HS-5 (cell line): ENCODE measurements at places on chromosomes 16 and 17.

- DNase-seq, result no peak
Observed at GRCh38 chr17:3887804-3888203, 5.0 kb downstream of the CAMKK1 start.

DNA sequence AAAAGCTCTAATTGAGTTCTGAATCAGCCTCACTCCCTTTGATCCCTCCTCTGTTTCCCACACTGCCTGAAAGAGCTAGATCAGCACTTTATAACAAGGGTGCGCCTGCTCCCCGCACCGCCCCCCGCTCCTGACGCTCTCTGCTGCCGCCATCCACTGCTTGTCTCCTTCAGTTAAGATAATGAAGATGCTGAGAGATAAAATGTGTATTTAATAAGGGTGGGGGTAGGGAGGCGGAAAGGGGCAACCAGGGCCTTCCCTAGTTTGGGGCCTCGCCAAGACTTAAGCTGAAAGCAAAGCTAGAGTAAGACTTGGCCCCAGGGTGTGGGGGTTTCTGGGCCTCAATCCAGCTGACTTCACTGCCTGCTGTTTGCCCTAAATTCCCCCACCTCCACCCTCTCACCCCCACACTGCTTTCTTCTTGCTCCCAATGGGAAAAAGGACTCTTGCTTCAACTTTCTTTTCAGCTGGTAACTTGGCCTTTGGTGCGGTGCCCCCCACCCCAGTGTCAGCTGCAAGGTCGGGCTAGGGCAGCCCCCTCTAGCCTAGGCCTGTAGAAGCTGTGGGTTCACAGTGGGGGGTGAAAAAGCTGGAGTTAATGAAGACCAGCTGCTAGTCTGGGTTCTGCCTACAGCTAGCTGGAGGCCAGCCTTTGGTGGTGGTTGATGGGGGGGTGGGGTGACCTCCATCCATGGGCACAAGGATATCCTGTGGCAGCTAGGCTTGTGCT, 1.8 kb upstream of the RARA start:
- DNase-seq, result no peak

GRCh38 chr17:7835814-7836595, 2.0 kb downstream of the KDM6B start:
- DNase-seq, result no peak

DNA sequence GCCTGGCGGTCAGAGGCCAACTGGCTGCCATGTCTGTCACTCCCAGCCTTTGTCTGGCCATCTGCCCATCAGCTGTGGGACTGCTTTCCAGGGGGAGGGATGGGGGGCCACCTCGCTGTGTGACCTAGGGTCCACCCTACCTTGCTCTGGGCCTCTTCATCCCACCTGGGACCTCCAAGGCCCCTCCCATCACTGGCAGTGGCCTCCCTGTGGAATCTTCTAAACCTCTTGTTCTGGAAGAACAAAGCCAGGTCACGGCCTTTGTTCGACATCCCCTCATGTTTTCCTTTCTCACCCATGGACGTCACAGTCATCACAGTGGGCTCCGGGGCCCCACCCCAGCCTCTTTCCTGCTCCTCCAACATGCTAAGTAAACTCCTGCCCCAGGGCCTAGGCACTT, 24.0 kb downstream of the SPNS2 start:
- DNase-seq, result no peak

- no peak for DNase-seq
Observed at GRCh38 chr16:69503244-69503643, 62.5 kb upstream of the NFAT5 start.

- no peak for DNase-seq
Observed at GRCh38 chr17:48022901-48023300, 14.7 kb downstream of the COPZ2 start.

GRCh38 chr16:50335196-50335958, 33.4 kb downstream of the BRD7 start:
- no peak for DNase-seq

- peak; percentile 69 for DNase-seq
Observed at GRCh38 chr16:31472709-31473203, 804 bp downstream of the TGFB1I1 start.

DNA sequence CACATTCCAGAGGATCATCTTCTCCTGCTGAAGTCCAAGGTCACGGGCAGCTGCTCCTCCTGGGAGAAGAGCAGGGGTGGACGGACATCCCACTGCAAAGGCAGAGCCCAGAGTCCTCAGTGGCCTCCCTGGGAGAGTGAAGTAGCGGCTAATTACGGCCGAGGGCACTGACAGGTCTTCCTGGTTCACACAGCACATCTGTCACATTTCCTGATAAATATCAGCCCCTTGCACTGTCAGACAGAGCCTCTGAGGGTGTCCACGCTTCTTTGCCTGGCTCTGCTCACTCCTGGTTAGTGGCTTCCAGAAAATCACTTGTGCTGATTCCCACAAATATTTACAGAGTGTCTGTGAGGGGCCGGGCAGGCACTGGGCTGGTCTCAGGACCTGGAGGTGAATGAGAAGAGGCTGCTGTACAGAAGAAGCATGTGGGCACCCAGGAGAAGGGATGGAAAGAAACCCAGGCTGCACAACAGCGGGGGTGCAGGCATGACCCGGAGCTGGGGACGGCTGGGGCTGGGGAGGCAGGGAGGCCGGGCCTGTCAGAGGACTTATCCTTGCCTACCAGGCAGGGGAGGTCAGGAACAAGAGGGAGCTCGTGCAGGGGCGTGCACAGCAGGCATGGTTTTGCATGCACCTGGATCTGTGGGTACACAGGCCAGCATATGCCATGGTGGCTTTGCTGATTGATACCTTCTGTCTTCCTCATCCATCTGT, 258.2 kb upstream of the TNRC6C start:
- DNase-seq, result no peak

- DNase-seq, result no peak
Observed at GRCh38 chr17:40063187-40063771, 514 bp downstream of the THRA start.

DNA sequence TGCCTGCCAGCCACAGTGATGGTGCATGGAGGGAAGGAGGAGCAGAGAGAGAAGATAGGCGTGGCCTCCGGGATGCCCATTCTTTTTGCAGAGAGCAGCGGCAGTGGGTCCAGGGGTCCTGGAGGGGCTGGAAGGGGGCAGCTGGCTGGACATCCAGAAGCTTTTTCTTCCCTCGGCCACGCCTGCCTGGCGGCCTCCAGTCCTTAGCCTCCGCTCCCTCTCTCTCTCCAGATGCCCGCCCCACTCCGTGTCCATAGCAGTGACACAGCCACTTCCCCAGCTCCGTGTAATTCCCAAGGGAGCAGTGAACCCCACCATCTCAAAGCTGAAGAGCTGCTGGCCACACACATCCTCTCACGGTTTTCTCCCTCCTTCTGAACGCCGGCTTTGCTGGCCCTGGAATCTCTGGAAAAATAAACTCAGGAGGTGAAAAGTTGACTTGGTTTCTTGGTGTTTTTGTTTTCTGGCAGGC, 26.3 kb upstream of the CDC42EP4 start:
- DNase-seq, result no peak

- DNase-seq, result no peak
Observed at GRCh38 chr16:49545741-49546448, 172.3 kb downstream of the C16orf78 start.

DNA sequence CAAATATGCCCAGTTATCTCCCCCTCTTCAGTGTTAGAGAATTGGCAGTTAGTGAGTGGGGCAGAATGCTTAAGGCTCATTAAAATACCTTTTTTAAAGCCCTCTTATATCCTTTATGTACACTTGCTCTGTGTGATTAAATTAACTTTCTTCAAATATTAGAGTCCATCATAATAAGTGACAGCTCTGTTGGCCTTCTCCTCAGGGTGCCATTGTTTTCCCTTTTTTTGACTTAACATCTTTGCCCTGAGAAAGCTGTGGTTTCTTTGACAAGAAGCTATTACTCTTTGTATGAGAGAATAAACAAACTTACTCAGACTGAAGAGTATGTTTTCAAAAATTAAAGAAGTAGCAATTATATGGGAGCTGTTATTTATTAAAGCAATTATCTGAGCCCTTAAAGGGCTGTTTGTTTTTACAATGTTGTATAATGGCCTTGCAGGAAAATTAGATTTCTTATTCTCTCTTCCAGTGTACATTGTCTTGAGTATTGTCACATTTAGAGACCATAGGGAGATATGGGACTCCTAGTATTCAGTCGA, 13.4 kb downstream of the RBBP6 start:
- DNase-seq, result no peak

DNA sequence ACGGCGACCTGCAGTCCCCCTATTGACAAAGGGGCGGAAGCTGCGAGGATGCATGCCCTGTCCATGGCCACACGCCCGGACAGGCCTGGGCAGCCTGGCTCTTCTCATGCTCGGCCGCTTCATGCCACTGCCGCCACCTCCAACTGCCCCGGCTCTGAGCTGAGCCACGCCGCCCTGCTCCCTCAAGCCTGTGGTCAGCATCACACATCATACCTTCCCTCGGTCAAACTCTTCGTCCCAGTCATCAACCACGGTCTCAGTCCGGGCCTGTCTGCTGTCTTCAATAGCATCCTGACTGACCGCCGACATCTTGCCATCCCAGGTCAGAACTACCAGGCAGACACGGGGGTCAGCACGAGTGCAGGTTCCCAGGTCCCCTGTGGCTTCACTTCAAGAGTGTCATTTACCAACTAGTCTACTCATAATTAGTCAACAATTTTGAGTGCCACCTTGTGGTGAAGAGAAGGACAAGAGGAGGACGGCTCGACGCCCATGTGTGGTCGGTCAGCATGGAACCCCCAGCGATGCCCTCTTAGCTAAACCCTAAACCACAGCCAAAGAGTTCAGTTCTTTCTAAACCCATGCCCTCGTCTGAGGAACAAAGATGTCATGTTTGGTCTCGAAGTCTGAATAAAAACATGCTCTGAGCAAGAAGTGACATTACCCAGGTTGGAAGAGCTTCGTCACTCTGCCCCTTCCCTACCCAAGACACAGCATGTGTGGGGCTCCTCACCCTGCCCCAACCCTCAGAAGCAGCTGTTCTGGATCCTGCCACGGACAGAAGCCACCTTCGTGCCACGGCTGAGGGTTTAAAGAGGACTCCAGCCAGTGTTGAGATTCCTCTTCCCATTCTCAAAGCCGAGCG, 16.9 kb upstream of the CYTH1 start:
- DNase-seq, result no peak

GRCh38 chr17:57708410-57708809, 36.7 kb downstream of the CCDC182 start:
- DNase-seq, result no peak

DNA sequence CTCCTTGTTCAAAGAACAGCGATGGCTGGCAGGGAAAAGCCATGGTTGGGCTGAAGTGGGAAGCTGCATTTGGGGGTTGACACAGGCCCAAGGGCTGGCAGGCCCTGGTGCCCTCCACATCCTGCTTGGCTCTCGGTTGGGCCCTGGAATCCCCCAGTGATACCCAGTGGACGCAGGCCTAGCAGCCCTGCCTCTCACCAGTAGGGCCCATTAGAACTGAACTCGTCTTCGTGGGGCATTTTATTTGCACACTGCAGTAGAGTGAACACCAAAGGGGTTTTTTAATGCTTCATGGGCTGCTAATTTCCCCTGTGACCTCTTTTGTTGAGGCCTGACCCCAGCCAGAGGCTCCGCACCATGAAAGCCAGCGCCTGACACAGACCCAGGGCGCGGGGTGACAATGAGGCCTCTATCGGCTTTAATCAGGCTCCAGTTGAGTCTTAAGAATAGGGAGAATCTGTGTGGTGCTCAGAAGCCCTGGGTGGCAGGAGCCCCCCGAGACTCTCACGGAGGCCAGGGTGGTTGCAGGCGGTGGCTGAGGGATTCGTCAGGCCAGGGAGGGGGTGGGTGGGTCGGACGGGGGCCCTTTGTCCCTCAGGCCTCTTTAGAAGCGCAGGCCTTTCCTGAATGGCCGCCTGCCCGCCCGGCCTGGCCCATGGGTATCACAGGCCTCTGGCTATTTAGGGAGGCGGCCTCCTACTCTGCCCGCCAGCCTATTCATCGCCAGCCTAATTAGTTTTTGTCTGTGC, 199.3 kb downstream of the NTN1 start:
- DNase-seq, result no peak

DNA sequence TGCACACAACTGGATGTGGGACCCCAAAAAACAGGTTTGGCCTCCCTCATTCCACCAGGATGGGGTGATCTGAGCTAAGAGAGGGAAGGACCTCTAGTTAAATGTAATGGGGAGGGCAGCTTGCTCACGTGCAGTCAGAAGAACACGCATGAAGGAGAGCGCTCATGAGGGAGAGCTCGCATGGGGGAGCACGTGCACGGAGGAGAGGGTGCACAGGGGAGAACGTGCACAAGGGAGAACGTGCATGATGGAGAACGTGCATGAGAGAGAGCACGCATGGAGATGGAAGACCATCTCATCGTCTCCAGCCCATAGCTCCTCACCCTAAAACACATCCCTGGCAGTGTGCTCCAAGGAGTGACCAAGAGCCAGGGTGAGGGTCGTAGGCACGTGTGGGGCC, 141.2 kb downstream of the RBFOX3 start:
- no peak for DNase-seq

GRCh38 chr16:9953908-9954570, 228.2 kb downstream of the GRIN2A start:
- DNase-seq, result no peak

DNA sequence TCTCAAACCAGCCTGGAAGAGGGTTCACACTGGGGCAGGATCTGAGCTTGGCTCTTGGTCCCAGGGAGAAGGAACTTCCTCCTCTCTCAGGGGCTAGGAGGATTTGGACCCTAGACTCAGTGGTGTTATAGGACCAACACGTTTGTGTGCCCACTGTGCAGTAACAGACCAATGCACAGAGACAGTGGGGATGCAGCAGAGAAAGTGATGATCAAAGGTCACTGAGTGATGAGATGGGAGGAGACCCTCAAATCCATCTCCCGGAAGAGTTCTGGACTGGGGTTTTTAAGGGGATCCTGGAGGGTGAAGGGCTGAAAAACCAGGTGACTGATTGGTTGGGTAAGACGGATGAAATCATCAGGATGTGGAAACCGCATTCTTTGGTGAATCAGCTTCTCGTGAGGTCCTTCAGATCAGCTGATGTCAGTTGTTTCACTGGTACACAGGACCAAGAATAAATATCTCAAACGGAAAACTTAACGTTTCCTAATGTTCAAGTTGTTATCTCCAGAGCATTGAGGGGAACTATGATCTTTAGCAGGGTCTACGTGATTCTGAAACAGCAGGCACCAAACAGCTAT, 3.3 kb upstream of the VAC14 start:
- peak; percentile 99 for DNase-seq

- no peak for DNase-seq
Observed at GRCh38 chr17:17952691-17953090, 19.5 kb downstream of the TOM1L2 start.

DNA sequence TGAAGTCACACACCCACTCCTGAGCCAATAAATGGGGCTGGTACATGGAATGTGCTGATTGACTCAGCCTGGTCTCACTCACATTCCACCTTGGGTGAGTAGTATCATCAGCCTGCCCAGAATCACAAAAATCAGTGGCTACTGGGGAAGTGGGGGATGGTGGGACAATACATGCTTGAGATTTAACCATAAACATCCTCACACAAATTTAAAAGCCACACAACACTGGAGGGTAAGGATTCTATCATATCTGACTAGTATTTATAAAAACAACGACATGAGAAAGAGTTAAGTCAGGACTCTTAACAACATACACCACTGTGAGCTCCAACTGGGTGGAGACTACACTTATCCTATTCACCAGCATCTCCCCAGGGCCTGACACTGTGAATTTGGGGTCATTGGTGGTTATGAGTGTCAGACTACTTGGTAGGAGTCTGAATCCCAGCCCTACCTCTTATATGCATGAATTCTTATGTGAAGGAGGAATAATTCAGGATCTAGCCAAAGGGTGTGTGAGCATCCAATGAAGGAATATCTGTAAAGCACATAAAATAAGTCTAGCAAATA, 26.0 kb upstream of the IRX6 start:
- peak; percentile 74 for DNase-seq
